ENCODE measurements at places on chromosomes 11 and 22.

GRCh38 chr11:119586181-119586580, 142.8 kb downstream of the NECTIN1 start:
- DNase-seq, result no peak

GRCh38 chr11:22477312-22477711, 139.1 kb downstream of the SLC17A6 start:
- DNase-seq, result no peak

GRCh38 chr11:88484873-88485621, 147.5 kb upstream of the CTSC start:
- no peak for DNase-seq

DNA sequence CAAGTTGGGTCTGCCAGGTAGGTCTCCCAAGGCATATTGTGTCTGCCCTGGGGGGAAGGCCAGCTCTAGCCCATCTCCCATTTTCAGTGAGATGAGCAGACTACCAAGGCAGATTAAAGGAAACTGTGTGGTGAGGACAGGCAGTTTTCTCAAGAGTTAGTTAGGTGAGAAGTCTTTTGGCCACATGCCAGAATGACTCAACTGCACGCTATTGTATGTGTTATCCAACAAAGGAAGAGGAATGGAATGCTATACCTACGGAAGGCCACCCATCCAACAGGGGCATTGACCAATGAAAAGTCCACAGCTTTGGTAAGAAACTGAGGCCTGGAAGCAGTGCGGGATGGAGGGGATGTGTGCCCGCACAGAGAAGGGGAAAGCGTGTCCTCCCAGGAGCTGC, 941.7 kb downstream of the NTM start:
- no peak for DNase-seq

DNA sequence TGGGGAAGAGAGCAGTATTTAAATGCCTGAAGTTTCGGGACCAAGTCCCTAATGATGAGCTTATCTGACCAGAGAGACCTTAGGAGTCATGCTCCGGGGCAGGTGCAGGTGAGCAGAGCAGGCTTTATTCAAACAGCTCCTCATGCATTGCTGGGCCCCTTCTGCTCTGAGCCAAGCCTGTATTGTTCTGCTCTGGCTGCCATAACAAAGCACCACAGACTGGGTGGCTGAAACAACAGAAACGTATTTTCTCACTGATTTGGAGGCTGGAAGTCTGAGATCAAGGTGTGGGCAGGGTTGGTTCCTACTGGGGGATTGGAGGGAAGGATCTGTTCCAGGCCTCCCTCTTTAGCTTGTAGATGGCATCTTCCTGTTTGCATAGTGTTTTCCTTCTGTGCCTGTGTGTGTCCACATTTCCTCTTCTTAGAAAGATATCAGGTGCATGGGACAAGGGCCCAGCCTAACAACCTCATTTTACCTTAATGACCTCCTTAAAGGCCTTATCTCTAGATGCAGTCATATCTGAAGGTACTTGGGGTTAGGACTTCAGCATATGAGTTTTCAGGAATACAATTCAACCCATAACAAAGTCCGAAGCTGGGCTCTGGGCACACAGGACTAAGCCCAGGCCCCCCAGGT, 97.1 kb upstream of the PARVA start:
- no peak for DNase-seq

DNA sequence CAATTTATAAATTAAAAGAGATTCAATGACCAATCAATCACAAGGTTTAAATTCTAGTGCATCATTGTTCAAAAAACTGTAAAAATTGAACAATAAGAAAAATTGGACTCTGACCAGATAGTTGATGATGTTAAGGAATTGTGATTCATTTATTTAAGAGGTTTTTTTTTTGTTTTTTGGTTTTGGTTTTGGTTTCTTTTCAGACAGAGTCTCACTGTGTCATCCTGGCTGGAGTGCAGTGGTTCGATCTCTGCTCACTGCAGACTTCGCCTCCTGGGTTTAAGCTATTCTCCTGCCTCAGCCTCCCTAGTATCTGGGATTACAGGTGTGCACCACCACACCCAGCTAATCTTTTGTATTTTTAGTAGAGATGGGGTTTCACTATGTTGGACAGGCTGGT, 17.1 kb upstream of the EIF3M start:
- DNase-seq, result no peak
